ENCODE measurements at places on chromosomes 13 and 19.

- no peak for DNase-seq
Measured at GRCh38 chr19:3893509-3894179, 13.2 kb downstream of the ATCAY start.

GRCh38 chr13:35714588-35715377 lies 238.3 kb upstream of the MAB21L1 start:
- no peak for DNase-seq

- no peak for DNase-seq
Measured at GRCh38 chr13:98934243-98934642, 43.6 kb downstream of the DOCK9 start.

DNA sequence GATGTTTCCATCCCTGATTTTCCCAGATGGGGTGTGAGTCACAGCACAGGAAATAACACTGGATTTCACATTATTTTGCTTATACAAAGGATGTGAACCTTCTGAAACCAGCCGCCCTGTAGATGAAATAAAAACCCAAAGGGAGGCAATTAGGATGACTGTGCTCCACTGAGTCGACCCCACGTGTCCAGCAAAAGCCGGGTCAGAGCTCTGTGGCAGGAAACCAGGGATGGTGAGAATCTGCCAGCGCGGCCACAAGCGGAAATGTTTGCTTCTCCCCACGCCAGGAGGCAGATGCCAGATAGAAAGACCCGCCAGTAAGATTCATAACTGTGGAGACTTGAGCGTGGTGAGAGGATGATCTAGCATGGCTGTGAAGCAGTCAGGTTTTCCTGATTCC lies 764.4 kb downstream of the LIG4 start:
- no peak for DNase-seq

GRCh38 chr13:63299866-63300394 lies 1884.3 kb upstream of the PCDH20 start:
- no peak for DNase-seq

- no peak for DNase-seq
Measured at GRCh38 chr19:58024661-58025060, 9.2 kb upstream of the ZSCAN1 start.

- no peak for DNase-seq
Measured at GRCh38 chr13:46630431-46631178, 77.6 kb downstream of the LRCH1 start.

DNA sequence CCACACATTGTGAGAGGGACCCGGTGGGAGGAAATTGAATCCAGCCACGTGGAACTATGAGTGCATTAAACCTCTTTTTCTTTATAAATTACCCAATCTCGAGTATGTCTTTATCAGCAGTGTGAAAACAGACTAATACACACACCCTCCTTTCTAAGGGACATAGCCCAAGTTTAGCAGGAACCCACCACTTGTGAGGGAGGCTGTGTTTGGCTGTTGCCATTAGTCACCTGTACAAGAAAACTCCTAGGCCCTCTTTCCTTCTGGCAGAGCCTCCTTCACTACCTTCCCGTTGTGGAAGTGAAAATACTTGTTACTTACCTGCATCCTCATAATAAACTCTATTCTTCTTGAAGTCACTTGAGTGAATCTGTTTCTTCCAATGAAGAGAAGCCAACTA lies 76.3 kb upstream of the FARP1 start:
- no peak for DNase-seq

DNA sequence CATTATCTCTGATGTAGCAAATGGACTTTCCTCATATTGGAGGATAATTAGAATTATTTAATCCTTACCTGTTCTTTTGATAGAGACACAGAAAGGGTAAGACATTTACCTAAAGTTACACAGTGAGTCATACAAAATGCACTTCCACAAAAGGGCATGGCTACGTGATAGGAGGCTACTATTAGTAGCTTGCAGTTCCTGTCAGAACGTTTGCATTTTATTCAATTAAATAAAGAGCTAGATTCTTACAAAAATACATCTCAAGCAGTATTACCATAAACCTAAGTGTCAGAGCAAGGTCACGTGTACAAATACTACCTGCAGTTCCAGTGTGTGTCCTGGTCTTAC lies 120.6 kb downstream of the ESD start:
- DNase-seq = no peak

DNA sequence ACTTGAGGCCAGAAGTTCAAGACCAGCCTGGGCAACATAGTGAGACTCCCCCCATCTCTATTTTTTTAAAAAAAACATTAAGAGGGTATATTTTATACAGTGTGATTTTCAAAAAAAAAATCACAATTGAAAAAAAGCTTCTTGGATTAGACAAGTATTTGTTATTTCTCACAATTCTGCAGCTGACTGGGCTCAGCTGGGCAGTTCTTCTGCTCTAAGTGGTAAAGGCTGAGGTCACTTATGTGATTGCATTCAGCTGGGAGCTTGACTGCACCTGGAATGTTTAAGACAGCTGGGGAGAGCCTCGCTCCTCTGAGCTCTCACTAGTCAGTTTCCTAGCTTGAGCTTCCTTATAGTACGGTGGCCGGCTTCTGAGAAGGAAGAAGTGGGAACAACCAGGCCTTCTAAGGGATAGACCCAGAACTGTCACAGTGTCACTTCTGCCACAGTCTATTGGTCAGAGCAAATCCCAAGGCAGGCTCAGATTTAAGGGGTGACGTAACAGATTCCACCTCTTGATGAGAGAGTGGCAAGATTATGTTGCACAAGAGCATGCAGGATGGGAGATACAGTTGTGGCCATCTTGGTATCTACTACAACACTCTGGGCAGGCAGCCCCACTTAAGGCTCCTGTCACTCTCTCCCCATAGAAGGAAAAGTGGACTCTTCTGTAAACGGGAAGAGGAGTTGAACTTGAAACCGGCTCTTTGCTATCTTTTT lies 19.7 kb upstream of the IRGC start:
- no peak for DNase-seq
